ENCODE measurements at places on chromosomes 1 and 21.

- DNase-seq: no peak
Observed at GRCh38 chr1:48695161-48695560, 81.5 kb downstream of the BEND5 start.

GRCh38 chr1:196774603-196775002 is at the start of gene CFHR3:
Gene CFHR3, plus strand, starts transcription at chr1:196774840. Its CDS starts 47 bp downstream, at chr1:196774887.
- DNase-seq: no peak

GRCh38 chr1:240004086-240004749 is 87.5 kb upstream of the FMN2 start:
- peak; percentile 14 for DNase-seq

DNA sequence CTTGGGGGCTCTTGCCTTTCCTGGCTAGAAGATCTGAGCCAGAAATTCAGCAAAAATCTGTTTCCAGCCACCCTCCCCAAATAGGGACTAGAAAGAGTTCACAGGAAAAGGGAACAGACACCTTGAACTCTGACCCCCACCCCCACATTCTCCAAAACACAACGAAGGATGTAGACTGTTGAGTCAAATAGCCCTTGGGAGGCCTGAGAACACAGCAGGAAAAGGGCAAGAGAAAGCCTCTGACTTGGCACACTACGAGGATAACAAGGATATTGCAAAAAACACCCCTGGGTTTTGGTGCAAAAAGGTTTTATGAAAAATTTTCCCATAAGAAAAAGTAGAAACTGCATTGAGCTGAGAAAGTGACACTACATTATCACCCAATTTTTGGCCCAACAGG is 1.9 kb upstream of the YRDC start:
- no peak for DNase-seq

DNA sequence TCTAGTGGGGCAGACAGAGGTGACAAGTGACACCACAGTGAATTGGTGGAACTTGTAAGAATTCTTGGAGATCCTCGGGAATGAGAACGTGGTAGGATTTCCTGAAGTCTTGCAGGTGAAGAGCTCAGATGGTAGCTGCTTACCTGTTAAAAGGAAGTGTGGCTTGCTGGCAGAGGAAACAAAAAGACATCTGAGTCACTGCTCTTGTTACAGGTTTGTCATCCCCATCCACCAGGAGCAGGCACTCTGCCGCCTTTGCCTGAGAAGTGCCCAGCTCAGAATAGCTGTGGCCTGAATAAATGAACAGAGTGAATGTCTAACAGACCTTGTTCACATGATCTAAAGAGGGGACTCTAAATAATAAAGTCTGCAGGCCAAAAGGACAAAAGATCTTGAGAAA is 12.3 kb upstream of the ZSCAN20 start:
- DNase-seq: no peak

DNA sequence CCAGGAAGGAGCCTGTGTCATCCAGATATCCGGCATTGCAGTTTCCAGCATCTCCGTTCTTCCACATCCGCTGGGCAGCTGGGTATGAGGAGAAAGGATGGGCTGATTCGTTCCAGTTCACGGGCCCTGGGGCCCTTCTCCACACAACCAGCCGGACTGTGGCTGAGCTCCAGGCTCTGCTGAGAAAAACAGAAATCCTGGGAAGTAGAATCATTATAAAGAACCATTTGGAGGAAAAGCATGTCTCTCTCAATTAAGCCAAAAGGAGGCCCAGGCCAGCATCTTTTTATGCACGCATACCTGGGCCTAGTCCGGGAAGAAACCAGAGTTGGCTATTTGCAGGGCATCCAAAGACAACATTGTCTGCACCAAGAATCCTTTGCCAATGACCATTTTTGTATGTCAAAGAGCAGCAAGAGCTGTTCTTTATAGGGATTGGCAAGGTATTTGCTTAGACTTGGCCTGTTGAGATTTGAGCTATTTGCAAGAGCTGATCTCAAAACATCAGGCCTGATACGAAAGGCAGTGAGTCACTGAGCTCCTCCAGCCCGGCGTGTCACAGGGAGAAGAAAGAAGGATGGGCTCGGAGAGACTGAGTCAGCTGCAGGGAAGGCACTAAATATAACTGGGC is 84.9 kb upstream of the ARHGEF16 start:
- DNase-seq: no peak

DNA sequence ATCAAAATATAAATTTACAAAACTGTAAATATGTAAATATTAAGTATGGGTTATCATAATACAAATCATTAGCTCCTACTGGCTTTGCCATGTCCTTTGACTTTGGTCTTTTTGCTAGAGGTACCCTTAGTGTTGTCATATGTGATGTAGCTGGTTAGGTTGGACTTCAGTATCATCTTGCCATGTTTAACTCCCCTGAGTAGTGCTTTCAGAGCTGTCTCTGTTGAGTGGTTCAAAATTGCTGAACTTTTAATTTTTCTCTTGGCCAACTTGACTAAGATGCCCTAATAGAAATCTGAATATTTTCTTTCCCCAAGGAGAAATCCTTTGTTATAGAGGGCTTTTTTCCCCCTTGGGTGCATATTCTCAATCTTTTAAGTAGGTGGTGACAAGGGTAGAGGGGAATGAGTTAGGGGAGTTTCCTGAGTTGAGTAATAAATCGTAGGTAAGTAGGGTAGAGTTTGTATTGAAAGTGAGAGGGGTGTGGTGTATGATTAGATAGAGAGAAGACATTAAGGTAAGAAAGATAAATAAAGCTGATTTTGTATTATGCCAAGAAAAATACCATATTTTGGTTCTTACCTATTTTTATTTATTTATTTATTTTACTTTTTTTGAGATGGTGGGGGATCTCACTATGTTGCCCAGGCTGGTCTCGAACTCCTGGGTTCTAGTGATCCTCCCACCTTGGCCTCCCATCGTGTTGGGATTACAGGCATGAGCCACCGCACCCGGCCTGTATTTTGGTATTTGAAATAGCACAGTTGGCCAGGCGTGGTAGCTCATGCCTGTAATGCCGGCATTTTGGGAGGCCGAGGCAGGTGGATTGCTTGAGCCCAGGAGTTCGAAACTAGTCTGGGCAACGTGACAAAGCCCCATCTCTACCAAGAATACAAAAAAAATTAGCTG is 21.8 kb downstream of the RPRD2 start:
- DNase-seq: no peak

- no peak for DNase-seq
Observed at GRCh38 chr1:175376194-175376593, 183.6 kb upstream of the KIAA0040 start.

GRCh38 chr1:160731990-160732389 is 7.1 kb upstream of the SLAMF7 start:
- DNase-seq: no peak

GRCh38 chr21:14401217-14401616 is 18.3 kb upstream of the HSPA13 start:
- DNase-seq: no peak

DNA sequence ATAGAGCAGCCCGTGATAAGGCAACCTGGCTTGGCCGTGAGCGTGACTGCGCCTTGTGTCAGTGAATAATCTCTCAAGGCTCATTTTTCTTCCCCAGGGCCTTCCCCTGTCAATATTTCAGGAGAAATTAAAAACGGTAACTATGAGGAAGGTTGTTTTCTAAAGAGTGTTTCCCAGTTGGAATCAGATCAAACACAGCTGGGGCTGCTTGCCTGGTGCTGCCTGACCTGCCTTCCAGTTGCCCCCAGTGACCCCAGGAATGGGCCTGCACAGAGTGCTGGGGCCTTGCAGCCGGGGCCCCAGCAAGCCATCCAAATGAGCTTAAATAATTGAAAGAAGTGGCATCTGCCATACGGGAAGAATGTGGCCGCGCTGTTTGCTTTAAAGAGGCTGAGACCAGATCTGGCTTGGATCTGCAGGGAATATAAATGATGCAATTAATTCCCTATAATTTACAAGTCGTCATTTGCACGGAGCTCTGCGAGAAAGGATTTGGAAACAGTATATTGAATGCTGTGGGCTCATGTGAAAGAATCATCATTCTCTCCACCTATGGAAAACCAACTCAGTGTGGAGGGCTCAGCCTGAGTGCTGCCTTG is 203.9 kb downstream of the C1orf94 start:
- no peak for DNase-seq

- peak; percentile 61 for DNase-seq
Observed at GRCh38 chr1:226653311-226653921, 85.7 kb downstream of the ITPKB start.

DNA sequence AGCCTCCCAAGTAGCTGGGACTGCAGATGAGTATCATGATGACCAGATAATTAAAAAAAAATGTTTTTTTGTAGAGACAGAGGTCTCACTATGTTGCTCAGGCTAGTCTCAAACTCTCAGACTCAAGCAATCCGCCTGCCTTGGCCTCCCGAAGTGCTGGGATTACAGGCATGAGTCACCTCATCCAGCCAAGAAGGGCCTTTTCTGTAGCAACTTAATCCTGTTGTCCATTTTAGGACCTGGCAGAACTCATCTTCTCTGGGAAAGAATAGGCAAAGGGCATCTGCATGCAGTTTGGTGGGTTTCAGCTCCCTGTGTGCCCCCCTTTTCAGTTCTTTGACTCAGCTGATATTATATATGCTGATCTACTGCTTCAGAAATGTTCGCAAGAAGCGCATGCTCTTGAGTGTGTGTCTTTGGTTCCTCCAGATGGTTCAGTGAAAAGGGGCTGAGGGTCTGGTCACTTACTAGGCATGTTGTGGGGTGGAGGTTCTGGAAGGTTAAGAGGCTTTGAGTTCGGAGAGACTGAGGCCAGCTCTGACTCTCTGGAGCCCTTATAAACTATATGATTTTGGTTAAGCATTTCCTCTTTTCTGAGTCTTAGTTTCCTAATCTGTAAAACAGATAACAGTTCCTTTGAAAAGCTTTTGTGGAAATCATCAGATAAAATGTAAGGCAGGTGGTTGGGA is 19.4 kb upstream of the SRSF4 start:
- DNase-seq: no peak

DNA sequence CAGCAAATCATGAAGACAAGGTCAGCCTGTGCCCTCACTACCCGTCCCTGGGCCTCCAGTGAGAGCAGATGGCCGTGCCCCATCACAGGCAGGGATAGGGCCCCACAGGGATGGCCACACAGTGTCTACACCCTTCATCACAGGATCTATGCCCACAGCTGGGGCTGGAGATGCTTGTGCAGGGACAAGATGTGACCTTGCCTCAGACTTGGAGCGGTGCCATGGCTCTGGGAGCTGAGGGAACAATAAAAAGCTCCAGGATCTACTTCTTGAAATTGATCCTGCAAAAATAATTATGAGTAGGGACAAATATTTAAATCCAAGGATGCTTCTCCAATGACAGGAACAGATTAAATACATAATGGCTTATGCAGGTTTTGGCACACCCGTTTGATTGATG is 25.4 kb upstream of the TCEA3 start:
- no peak for DNase-seq

GRCh38 chr1:5745800-5746610 is 246.2 kb downstream of the NPHP4 start:
- peak; percentile 72 for DNase-seq

GRCh38 chr1:67666636-67667035 is 18.4 kb upstream of the GADD45A start:
- DNase-seq: no peak

- DNase-seq: peak; percentile 71
Observed at GRCh38 chr1:91731815-91732214, 154.1 kb downstream of the TGFBR3 start.

GRCh38 chr1:101238031-101238628 is 1.3 kb downstream of the S1PR1 start:
- DNase-seq: peak; percentile 82

GRCh38 chr1:22551591-22551990 is 11.7 kb upstream of the EPHA8 start:
- DNase-seq: no peak

GRCh38 chr1:243553090-243553489 is 297.0 kb downstream of the AKT3 start:
- DNase-seq: no peak

DNA sequence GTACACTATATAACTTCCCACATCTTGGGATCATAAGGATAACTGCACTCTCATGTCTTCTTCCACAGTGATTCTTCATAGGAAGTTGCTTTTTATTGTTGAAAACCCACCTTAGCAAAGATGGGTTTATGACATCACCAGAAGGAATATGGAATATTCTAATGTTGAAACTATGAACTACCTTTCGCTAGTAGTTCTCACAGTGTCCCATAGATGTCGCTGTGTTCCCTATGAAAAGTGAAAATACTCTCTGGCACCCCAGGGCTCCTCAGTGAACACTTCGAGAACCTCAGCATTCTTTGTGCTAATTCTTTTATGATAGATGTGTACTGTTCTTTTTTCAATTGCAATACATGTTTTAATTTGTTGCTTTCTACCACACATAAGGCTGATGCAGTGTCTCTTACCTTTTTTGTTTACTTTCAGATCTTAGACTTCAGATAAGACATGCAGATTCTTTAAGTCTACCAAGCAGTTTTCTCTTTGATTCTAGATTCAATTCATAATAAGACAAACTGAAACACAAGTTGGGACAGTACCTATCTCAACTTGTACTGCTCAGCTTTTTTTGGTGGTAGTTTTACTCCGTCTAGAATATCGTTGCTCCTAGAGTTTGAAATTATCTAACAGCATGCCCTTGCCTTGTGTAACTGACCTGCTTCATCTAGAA is 90.8 kb downstream of the GTF2B start:
- DNase-seq: peak; percentile 55

- DNase-seq: peak; percentile 27
Observed at GRCh38 chr1:6625584-6626149, 999 bp downstream of the THAP3 start.

GRCh38 chr1:152543820-152544219 is 22.8 kb downstream of the LCE3E start:
- peak; percentile 12 for DNase-seq

GRCh38 chr1:33010932-33011731 is 25.6 kb downstream of the AK2 start:
- DNase-seq: no peak

DNA sequence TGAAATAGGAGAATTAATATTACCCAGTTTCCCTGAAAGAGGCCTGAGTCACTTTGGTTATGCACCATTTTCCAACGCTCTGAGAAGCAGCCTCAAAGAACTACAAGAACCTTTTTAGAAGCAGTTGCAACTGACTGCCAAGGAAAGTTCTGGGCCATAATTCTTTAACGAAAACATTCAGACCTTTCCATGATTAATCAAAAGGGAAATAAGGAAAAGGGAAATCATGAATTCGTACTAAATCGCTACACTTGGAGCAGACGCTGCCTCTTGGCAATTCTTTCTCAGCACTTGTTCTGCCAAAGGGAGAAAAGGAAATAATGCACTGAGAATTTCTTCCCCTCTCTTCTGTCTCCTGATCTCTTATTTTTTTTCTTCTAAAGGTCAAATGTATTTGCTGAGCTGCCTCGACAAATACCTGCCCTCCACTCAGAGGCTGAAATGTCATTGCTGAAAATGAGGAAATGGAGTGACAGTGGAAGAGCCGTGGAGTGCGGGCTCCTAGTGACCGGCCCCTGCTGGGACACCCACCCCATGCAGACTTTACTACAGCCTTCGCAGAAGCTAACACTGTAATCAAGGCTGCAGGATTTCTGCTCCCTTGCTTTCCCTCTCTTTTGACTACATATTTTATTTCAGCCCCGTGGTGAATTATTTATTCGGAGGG is 67.9 kb upstream of the GALNT2 start:
- no peak for DNase-seq
